B cell (primary cell): ENCODE measurements at places on chromosomes 6 and 20.
A peak's percentile ranks its signal among the peaks of the same experiment; 100 is the strongest.

- no peak for DNase-seq
Observed at GRCh38 chr6:112066606-112067005, 12.7 kb downstream of the CCN6 start.

- DNase-seq: no peak
Observed at GRCh38 chr6:6891949-6892461, 215.8 kb upstream of the RREB1 start.

DNA sequence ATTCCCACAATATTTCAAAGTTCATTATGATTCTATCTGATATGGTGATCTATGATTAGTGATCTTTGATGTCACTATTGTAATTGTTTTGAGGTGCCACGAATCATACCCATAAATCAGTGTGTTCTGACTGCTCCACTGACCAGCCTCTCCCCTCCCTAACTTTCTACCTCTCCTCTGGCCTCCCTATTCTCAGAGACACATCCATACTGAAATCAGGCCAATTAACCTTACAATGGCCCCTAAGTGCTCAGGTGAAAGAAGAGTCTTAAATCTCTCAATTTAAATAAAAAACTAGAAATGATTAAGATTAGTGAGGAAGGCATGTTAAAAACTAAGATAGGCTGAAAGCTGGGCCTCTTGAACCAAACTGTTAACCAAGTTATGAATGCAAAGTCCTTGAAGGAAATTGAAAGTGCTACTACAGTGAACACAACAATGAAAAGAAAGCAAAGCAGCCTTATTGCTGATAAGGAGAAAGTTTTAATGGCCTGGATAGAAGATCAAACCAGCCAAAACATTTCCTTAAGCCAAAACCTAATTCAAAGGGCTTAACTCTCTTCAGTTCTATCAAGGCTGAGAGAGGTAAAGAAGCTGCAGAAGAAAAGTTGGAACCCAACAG is 196.9 kb upstream of the SHLD1 start:
- no peak for DNase-seq

DNA sequence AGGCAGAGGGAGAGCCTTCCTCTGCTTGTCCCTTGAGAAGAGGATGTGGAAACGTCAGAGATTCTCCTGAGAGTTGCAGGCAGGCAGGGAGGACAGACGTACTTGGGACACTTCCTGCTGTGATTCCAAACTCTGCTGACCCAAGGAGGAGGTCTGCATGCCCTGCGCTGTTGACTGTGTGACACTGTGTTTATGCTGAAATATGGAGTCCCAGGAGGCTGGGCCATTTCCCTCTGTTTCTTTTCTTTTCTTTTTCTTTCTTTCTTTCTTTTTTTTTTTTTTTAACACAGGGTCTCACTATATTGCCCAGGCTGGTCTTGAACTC is 63.5 kb upstream of the BHLHE23 start:
- no peak for DNase-seq

- DNase-seq: no peak
Observed at GRCh38 chr6:107216197-107216933, 101.0 kb upstream of the BEND3 start.

DNA sequence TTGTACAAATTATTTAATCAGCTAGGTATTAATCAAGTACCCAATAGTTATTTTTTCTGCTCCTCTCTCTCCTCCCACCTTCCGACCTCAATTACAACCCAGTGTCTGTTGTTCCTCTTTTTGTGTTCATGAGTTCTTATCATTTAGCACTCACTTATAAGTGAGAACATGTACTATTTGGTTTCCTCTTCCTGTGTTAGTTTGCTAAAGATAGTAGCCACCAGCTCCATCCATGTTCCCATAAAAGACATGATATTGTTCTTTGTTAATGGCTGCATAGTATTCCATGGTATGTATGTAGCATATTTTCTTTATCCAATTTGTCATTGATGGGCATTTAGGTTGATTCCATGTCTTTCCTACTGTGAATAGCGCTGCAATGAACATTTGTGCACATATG is 652.8 kb upstream of the CITED2 start:
- DNase-seq: no peak

DNA sequence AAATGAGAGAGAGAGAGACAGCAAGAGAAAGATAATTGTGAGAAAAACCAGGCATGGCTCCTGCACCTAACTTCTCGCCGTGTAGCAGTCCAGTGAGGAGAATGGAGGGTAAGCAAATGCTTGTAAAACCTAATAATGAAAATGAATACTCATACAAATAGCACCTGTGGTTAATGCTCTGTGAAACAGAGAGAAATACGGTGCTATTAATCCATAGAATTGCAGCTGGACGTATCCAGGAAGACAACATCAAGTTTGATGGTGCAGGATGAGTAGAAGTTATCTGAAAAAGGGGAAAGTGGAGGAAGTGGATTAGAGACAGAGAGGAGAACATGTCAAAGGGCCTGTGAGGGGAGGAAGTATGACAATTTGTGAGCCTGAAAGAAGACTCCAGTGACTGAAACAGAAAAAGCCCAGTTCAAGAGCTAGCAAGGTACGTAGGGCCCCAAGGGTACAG is 89.4 kb upstream of the PAK5 start:
- DNase-seq: no peak

GRCh38 chr6:113277111-113277510 is 580.0 kb upstream of the MARCKS start:
- no peak for DNase-seq

DNA sequence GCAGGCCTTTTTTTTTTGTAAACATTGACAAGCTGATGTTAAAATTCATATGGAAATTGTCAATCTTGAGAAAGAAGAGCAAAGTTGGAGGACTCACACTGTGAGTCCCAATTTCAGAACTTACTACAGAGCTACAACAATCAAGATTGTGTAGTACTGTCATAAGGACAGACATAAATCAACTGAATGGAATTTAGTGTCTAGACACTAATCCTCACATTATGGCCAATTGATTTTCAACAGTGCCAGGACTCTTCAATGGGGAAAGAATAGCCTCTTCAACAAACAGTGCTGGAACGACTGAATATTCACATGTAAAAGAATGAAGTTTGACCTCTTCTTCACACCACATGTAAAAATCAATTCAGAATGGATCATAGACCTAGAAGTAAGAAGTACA is 60.8 kb downstream of the TGM2 start:
- DNase-seq: no peak

GRCh38 chr6:41626917-41627316 is 11.4 kb upstream of the MDFI start:
- no peak for DNase-seq

DNA sequence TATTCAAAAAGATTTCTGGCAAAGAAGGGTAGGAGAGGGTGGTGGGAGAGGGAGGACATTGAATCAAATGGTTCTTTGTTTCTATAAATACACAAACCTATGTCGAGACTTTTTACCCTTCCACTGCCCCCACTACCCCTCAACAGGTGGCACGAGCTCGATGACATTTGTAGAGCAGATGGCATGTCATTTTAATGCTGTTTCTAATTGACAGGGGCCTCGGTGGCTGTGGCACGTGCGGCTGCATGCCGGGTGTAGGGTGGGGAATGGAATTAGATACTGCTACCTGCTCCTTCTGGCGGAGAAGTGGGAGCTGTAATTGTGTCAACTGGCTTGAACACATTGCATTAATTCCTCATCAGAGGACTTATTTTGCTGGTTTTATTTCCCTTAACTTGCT is 29.1 kb upstream of the SASH1 start:
- no peak for DNase-seq

DNA sequence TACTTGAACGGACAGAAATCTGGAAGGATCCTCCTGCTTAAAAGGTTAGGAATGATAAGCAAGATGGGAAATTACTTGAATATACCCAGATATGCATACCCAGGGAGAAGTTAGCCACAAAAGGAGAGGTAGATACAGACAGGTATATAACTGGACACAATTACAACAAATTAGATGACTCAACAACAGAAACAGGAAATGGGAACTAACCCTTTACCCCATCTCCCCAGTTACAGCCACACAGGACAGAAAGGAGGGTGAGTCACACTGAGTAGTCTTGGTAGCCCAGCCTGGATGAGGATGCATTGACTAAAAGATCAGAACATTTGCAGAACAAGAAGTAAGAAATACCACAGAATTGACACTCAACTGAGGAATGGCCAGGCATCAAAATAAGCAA is 61.2 kb downstream of the C6orf52 start:
- DNase-seq: no peak

GRCh38 chr6:70717038-70717801 is 49.5 kb downstream of the SMAP1 start:
- DNase-seq: peak; percentile 27

- DNase-seq: no peak
Observed at GRCh38 chr20:4183361-4183760, 168.0 kb upstream of the RNF24 start.

- DNase-seq: no peak
Observed at GRCh38 chr20:43959079-43959919, 44.6 kb downstream of the TOX2 start.

- DNase-seq: no peak
Observed at GRCh38 chr6:138099832-138100231, 7.4 kb downstream of the PERP start.

DNA sequence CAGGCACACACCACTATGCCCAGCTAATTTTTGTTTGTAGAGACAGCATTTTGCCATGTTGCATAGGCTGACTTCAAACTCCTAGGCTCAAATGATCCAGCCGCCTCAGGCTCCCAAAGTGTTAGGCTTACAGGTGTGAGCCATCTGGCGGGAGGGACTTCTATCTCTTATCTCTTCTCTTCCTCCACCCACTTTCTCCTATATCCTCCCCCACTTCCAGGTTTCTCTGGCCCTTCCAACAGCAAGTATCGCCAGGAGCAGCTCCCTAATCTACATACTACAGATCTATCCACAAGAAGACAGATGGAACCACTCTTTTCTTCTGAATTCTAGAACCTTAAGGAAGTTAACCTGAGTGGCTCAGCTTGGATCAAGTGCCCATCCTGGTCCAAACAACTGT is 5.1 kb upstream of the TOP1 start:
- no peak for DNase-seq

DNA sequence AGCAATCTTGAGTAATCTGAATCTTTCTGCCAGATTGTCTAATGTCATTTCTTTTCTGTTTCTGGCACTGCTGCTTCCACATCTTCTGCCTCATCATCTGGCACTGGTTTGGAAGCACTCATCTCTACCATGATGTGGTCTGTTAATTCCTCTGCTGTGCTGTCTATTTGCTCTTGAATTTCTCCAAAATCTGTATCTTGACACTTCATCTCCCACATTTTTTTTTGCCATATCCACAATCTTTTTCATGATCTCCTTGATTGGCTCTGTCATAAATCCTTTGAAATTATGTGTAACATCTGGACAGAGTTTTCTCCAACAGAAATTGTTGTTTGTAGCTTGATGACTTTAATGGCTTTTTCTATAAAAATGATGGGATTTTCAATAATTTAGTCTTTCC is 417.8 kb upstream of the MANEA start:
- DNase-seq: no peak

GRCh38 chr20:53621482-53622246 is 28.0 kb upstream of the ZNF217 start:
- DNase-seq: peak; percentile 39

DNA sequence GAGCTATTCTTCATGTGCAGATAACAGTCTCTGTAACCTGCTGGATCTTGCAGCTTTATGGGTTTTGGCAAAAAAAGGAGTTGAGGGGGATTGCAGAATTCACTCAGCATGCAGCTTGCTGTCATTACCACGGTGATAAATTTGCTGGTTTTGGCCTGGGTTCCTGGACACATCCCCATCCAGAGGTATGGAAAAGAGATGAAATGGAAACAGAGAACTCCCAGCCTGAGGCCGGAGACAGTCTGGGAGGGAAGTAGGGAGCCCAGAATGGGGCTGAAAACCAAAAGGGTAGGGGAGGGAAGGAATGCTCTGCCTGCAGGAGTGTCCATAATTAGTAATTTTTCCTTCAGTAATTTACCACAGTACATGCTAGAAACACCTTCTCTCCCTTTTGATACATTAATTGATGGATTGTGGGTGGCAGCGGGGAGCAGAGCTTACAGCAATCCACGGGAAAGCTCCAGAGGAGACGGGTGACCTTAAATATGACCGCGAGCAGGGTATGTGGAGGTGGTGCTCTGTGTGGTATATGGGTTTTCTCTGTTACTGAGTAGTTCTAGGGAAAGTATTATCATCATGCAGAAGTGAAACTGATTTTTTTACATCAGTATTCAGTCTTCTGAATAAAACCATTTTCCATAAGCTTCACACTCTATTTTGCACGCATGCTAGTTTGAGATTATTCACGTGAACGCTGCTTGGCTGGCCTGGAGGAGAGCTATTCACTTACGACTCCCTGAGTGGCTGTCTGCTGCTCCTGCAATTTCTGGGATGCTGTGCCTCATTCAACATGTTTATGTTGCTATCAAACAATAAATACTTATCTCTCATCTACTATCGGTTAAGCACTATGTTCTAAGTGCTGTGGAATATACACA is 66.3 kb upstream of the KCNK16 start:
- DNase-seq: no peak

GRCh38 chr6:151004383-151005024 is 139.0 kb downstream of the MTHFD1L start:
- DNase-seq: no peak

DNA sequence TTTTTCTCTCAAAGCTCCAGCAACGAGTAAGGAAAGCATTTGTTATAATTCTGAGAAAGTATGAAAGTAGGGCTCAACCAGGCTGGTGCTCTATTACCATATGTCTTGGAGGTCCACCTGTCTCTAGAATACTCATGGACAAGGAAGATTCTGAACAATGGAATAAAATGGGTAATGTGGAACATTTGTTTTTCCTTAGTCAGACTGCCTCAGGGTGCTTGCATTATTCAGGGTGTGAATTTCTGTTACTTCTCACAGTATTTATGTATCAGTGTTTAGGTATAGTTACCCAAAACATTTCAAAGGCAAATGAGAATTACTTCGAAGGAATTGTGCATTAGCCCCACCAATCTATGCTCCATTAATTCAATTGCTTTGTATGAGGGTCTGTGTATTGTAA is 586.2 kb upstream of the CITED2 start:
- no peak for DNase-seq

DNA sequence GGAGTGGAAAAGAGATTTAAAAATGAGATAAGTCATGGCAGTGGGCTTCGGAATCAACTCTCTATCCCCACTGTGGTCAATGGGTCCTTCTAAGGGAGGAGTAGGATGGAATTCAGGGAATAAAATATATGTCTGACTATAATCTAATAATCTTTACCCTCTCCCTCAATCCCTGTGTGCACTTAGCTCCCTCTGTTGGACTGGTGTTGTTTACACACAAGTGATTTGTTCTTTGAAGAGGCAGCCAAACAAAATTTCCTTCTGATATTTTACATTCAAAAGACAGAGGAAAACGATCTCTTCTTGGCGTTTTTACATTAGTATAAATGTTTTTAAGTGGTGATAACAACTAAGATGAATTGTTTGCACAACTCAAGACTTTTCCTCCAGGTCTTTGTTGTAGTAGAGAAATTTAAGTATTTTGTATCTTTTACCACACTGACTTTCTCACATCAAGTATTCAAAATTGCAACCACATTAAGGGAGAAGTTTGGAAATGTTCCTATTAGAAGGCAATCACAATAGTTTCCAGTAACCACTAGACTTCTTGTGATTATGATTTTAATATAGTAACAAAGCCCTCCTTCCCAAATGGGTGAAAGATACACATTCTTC is 317.8 kb downstream of the CENPW start:
- DNase-seq: no peak
